ENCODE measurements at places on chromosomes 5 and 9.

DNA sequence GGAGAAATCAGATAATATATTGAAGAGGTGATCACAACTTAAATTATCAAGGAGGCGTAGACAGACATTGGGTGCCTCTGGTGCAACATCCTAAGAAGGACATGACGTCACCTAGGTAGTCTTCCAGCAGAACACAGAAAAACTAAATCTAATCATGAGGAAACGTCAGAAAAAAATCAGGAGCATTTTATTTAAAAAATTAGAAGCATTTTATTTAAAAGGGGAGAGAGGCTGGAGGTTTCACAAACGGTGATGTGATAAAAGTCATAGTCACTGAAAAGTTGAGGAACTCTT lies 254.6 kb downstream of the TMEM167A start:
- DNase-seq: no peak

- no peak for DNase-seq
Observed at GRCh38 chr9:117093891-117094844, 320.7 kb downstream of the ASTN2 start.

DNA sequence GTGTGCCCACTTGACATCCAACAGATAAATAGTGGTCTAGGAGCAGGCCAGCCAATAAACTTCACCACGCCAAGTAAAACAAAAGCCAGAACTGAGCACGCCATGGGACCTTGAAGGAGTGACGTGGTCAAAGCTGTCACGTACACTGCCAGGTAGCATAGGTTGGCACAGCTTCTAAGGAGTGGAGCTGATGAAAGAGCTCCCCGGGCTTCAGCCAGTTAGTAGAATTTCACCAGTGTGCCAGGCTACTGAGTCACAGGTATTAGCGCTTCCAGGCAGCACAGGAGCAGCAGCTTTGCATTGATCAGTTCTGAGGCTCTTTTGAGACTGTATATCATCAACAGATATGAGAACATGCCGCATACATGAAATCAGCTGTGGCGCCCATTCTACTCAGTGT lies 19.4 kb downstream of the VLDLR start:
- DNase-seq: no peak

DNA sequence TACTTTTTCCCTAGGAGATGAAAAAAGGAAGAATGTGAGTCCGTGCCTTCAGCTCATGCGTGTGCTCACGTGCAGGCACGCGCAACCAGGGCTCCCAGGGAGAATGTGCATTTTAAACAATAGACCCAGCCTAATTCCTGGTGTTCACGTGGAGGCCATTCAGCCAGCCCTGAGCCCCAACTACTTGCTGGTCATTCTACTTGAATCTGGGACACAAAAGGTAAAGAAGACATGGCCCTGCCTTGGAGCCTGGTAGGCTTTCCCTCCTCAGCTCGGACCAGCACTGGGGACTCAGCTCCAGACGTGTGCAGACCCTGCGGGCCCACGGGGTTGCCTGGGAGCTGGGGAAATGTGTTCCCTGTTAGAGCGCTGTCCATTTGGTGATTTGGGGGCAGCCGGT lies 125.5 kb downstream of the MVB12B start:
- DNase-seq: no peak

DNA sequence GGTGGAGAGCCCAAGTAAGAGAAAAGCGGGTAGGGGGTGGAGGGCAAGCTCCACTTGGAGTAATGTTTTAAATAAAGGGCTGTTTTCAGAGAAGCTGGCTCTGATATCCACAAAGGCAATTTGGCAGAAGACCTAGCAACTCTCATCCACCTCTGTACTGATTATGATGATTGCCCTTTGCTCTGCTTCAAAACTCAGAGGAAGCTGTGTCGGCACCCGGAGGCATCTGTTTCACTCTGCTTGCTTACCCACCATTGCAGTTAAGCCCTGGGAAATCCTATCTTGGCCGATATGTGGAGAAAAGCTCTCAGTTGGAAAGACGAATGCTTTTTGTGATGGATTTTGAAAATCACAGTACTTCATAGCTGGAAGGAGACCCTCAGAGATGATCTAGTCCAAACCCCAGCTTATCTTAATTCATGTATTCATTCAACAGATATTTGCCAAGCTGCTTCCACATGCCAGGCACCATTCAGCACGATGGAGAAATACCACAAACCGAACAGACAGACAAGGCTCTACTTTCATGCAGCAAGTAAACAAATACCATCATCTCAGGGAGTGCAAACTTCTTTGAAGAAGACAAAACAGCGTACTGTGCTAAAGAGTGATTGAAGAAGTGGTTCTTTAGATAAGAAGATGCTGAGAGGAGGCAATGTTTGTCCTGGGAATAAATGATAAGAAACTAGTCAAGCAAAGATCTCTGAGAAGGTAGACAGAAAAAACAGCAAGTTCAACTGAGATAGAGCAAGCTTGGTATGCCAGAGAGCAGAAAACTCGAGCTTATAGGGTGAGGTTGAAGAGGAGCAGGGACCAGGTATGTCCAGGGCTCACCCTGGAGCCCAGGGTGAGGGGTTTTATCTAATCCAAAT lies 140.4 kb upstream of the SPDL1 start:
- no peak for DNase-seq

All from HEK293T (cell line).